ENCODE measurements at places on chromosomes 4 and X. TPM values are rescaled to one million over a fixed set of nuclear protein-coding genes. Genes with fewer than 3 reads are reported as not detected.
A peak's percentile ranks its signal among the peaks of the same experiment; 100 is the strongest.

Gene ARMCX1
- total RNA-seq = 1.8 TPM

DNA sequence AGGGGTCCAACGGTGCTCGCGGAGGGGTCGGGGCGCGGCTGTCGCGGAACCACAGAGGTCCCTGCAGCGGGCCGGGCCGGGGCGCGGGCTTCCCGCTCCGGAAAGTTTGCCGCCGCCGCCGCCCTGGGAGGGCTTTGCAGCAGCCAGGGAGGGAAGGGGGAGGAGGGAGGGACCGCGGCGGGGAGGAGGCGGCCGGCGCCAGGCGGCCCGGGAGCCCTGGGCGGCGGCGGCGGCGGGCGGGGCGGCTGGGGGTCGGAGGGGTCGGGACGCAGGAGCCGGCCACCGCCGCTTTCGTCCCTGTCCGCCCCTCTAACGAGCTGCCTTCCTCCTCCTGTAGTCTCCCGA lies 375 bp downstream of the FGFR3 start:
- DNase-seq = peak; percentile 65
- peak overlapping the region; percentile 66 for H3K4me3 ChIP-seq
- peaks cover 28% of the 10 kb centered on the region for H3K4me1 ChIP-seq
- no peak overlapping the region for H3K27ac ChIP-seq
- H3K27me3 ChIP-seq = no peaks in the 10 kb centered on the region
- no peaks in the 10 kb centered on the region for H3K36me3 ChIP-seq

DNA sequence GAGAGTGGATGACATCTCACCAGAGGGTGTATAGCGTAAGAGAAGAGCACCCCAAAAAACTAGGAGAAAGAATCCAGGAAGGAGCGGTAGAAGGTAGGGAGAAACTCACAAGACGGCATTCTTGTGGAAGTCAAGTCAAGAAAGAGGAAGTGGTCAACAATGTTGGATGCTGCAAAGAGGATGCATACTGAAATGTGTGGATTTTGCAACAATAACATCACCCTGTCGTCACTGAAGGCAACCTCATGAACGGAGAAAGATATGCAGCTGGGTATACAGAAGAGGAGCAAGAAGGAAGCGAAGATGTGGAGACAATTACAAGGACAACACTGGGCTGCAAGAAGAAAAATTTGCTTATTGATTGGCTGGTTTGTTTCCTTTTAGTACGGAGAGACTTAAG lies 11.4 kb upstream of the TAPT1 start:
- no peaks in the 10 kb centered on the region for H3K27me3 ChIP-seq
- H3K36me3 ChIP-seq = no peaks in the 10 kb centered on the region
- H3K27ac ChIP-seq = no peak overlapping the region
- DNase-seq = no peak
- peaks cover 10% of the 10 kb centered on the region for H3K4me1 ChIP-seq
- no peak overlapping the region for H3K4me3 ChIP-seq

GRCh38 chr4:77127837-77128621 lies 29.0 kb upstream of the CCNG2 start:
- H3K27ac ChIP-seq = no peak overlapping the region
- no peak for DNase-seq

GRCh38 chr4:9825049-9825448 lies 43.6 kb downstream of the DRD5 start:
- no peak overlapping the region for H3K27ac ChIP-seq
- H3K27me3 ChIP-seq = no peaks in the 10 kb centered on the region
- DNase-seq = no peak
- no peaks in the 10 kb centered on the region for H3K4me1 ChIP-seq
- H3K4me3 ChIP-seq = no peak overlapping the region

DNA sequence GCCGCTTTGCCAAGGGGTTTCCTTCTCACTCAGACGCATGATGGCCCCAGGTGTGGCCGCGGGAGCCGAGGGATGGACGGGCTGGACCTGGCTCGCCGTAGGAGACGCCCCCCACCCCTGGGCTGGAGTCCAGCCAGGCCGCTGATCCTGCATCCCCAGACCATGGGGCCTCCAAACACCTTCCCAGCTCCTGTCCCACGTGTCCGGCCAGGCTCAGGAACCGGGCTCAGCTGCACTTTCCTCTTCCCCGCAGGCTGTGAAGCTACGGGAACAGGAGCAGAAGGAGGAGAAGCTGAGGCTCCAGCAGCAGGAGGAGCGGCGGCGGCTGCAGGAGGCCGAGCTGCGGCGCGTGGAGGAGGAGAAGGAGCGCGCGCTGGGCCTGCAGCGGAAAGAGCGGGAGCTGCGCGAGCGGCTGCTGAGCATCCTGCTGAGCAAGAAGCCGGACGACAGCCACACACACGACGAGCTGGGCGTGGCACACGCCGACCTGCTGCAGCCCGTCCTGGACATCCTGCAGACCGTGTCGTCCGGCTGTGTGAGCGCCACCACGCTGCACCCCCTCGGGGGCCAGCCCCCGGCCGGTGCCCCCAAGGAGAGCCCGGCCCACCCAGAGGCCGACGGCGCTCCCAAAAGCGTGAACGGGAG lies 9.1 kb downstream of the AKAP17A start:
- H3K4me3 ChIP-seq = no peak overlapping the region
- DNase-seq = peak; percentile 53
- H3K36me3 ChIP-seq = peaks cover 32% of the 10 kb centered on the region
- no peaks in the 10 kb centered on the region for H3K4me1 ChIP-seq
- H3K27ac ChIP-seq = no peak overlapping the region
- H3K27me3 ChIP-seq = no peaks in the 10 kb centered on the region
